Stimulated activated CD4-positive, alpha-beta T cell treated with anti-CD3 and anti-CD28 coated beads, Interleukin-12 subunit alpha, Interleukin-12 subunit beta, amount 100 ng/mL, for 4 hours (primary cell): ENCODE measurements at places on chromosomes 6 and 20.

- DNase-seq: no peak
Measured at GRCh38 chr6:30601436-30601814, 15.6 kb downstream of the PPP1R10 start.

- no peak for DNase-seq
Measured at GRCh38 chr20:31764641-31765305, 25.7 kb downstream of the TPX2 start.

DNA sequence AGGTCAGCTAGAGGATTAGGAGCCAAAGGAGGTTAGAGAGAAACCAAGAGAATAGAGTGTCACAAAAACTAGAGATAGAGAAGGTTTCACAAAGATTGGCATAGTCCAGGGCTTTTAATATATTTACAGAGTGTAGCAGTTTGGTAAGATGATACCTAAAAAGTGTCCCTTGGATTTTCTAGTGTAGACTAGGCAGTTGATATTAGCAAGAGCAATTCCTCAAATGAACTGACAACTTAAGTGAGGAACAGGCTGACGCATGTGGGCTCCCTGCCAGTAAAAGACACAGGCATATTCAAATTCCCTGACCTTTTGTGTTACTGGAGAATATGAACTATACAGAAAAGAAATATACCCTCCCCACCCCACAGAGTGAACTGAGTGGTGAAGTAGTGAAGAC is 40.1 kb downstream of the VTA1 start:
- no peak for DNase-seq

GRCh38 chr6:11917951-11918738 is 94.0 kb upstream of the HIVEP1 start:
- DNase-seq: no peak

DNA sequence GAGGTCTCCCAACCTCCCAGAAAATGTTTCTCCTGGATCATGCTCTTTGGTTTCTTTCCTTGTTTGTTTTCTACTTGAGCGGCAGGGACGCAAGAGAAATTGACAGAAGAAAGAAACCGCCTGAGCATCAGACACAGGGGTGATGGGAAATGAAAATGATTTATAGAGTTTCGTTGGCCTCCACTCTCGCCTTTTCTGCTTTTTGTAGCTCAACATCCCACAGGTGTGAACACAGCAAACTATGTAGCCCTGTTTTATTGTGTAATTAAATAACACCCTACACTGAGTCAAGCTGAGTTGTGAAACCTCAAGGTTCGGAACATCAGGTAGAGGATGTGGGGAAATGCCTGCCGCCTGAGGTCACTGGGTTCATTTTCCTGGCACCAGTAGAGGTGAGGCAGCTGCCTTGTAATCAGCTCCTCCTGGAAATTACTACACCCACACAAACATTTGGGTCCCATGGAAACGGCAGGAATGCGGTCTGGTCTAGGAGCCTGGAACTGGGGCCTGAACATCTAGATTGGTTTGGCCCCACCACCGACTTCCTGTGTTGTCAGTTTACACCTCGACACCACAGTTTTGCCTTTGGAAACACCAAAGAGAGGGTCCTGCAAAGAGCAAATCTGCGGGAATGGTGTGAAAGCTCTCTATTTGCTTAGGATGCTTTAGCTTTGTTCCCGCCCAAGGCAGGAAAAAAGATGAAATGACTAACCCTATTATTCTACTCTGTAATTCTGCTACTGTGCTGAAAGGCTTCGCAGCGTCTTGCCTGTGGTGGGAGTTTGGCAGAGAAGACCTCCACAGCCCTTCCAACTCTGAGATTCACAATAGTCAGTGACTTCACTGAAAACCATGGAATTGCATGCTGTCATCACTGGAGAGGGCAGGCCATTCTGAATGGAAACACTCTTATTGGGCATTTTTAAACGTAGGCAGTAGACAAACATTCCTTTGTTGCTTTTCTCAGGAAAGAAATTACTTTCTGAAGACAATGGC is 53.0 kb downstream of the ADAT2 start:
- DNase-seq: no peak

- DNase-seq: no peak
Measured at GRCh38 chr6:36803908-36804307, 35.3 kb downstream of the CPNE5 start.

DNA sequence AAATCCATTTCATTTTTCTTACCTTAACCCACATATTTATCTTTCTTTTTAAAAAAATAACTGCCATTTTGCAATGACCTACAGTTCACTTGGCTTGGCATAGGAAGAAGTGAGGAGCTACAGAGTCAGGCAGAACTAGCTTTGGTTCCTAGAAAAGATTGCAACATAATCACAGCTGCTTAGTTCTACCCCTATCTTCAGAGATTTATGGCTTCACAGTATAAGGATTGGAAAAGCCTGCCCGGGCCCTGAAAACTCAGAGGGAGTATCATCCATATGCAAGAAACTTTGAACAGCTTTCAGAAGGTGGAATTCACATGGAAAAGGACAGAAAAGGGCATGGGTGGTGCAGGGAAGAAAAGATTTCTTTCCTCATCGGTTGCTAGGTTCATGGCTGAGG is 774.3 kb upstream of the CHD6 start:
- no peak for DNase-seq

GRCh38 chr6:165219629-165220028 is 89.8 kb downstream of the C6orf118 start:
- no peak for DNase-seq

DNA sequence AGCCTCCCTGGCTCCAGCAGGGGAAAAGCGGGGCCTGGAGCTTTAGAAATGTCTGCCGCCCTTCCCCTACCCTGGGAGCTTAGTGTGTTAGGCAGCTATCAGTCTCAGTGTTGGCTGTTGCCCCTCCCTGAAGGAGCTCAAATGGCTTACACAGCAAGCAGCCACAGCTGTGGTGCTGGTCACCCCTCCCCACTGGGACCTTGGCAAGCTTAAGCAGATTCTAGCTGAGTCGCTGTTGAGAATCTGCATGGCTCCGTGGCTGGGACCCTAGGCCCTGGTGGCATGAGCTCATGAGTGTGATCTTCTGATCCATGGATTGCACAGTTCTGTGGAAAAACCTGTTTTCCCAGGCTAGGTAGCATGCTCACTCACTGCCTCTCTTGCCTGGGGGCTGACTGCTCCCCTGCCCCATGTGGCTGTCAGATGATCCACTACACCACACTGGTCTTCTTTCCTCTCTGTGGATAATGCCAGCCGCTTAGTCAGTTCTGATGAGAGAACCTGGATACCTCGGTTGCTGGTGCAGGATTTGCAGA is 714.0 kb downstream of the MAFB start:
- DNase-seq: no peak

DNA sequence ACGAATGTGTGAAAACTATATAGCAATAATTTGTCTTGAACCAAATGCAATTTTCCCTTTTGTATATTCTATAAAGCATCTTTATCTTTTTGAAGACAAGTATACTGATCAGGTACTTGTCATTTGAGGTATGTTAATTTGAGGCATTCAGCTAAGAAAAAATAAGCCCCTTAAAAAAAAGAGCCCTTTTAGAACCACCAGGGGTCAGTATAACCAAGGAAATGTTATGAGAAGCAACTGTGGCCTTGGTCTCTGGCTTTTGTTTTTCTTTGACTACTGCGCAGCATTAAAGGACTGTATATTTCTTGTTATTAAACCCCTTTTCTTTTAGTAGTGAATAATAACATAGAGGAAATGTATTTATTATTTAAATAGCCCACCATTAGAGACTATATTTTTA is 43.1 kb downstream of the CD109 start:
- no peak for DNase-seq

DNA sequence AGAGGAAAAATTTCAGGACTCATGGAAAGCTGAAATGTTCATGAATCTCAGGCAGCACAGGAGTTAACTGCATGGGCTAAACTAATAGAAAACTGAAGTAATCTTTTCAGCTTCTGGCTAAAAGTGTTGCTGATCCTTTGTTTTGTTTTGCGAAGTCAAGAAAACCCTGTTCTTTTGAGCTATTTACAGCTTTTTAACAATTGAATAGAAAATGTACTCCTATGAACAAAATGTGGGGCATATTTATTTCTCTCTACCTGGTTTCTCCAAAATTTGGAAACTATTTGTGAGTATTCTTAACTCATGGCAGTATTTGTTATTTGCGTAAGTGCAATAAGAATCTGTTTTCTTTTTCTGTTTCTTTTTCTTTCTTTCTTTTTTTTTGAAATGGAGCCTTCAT is 818.8 kb upstream of the CITED2 start:
- no peak for DNase-seq

- no peak for DNase-seq
Measured at GRCh38 chr6:89350281-89350966, 2.1 kb downstream of the UBE2J1 start.

GRCh38 chr20:61185841-61186601 is 66.0 kb upstream of the CDH4 start:
- no peak for DNase-seq

DNA sequence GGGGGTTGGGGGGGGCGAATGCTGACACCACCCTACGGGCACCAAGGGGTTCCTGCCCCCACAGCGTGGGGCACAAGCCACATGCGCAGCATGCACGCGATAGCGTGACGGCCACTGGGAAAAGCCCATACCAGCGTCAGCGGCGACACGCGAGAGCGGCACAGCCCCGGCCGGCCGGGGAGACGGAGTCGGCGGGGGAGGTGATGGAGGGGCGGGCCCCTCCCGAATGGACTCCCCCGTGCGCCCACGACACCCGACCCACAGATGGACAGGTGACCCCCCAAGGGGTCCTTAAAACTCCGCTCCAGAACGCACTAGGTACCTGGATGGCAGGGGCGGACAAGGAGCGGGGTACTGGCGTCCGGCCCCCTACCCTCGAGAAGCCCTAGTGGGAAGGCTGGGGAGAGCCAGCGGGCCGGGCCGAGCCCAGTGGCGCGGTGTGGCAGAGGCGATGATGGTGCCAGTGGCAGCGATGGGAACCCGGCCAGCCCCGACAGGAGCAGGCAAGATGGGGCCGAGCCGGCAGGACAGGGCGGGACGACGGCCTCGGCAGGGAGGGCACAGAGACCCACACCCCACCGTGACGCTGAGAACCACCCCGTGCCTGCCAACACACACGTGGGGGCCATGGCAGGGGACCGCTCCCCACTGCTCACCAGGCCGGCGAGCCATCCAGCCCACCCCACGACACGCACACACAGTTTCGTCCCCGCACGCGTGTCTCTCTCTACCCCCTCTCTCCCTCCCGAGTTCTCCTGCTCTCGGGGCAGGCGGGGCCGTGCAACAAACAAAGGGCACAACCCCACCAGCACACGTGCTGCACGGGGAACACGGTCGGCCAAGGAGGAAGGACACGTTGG is 1959.8 kb upstream of the DEFB115 start:
- DNase-seq: no peak

GRCh38 chr20:8018958-8019245 is 659 bp downstream of the TMX4 start:
- peak; percentile 59 for DNase-seq

- peak; percentile 52 for DNase-seq
Measured at GRCh38 chr20:45833883-45834796, 541 bp downstream of the SNX21 start.

- DNase-seq: no peak
Measured at GRCh38 chr6:6723921-6724538, 135.5 kb downstream of the LY86 start.

- no peak for DNase-seq
Measured at GRCh38 chr6:22029171-22029570, 267.7 kb downstream of the PRL start.
